ENCODE measurements at places on chromosomes 3 and 15.

- no peak for DNase-seq
Observed at GRCh38 chr15:72998681-72999466, 53.4 kb upstream of the NEO1 start.

DNA sequence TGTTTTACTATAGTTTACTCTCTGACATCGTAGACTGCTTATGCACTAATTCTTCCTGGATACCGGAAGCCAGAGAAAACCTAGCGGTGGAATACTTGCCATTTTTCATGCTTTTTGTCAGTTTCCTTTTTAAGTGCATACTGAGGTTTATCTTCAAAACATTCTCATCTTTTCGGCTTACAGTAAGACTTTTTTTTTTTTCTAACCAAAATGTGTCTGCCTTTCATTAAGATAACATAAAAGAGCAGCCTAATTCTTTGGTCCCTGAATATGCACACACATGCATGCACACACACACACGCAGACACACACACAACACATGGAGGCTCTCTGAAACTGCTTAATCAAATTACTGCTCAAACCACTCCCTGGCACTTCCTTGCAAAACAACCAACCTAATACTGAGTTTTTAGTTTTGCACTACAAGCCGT is 1.3 kb downstream of the ZNF445 start:
- no peak for DNase-seq

GRCh38 chr3:60746695-60747416 is 504.4 kb downstream of the FHIT start:
- DNase-seq = no peak

DNA sequence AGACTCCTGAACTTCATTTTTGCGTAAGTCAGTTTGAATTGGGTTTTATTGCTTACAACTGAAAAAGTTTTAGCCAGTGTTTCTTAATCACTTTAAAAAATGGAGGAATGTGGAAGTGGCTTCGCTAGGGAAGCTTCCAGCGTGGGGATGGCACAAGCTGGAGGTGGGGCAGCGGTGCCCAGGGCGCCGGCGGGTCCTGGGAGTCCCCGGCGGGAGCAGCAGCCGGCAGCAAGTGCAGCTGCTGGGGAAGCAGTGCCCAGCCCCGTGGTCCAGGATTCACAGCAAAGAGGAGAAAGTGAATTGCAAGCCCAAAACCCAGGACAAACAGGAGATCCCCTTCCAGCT is 301.8 kb upstream of the PROK2 start:
- no peak for DNase-seq

DNA sequence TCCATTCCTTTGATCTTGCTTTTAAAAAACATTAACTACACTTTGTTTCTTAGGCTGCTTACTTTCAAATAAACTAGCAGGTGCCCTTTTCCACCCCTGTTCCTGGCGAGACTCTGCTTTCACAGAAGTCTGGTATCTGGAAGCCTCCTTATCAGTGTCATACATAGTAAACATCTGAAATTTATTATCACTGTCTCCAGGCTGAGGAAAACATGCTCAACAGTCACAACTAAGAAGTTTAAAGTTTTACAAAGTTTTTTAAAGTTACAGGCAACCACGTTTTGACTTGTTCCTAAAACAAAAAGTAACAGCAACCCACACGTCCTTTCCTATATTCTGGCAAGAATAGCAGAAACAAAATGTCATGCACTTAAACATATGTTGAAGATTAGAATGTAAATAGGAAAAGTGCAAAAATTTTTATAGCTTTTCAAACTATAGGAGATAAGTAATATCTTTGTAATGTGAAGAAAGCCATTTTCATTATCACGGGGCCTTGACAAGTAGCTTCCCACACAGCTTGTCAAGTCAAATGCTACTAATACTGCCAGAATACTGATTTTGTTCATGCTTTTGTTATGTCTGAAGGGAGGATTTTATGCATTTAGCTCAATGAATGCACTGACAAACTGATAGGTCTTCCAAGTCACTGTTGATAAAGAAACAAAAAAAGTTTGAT is 275.2 kb upstream of the KCNMB2 start:
- DNase-seq = no peak

- DNase-seq = no peak
Observed at GRCh38 chr15:39556461-39556860, 24.4 kb upstream of the THBS1 start.

DNA sequence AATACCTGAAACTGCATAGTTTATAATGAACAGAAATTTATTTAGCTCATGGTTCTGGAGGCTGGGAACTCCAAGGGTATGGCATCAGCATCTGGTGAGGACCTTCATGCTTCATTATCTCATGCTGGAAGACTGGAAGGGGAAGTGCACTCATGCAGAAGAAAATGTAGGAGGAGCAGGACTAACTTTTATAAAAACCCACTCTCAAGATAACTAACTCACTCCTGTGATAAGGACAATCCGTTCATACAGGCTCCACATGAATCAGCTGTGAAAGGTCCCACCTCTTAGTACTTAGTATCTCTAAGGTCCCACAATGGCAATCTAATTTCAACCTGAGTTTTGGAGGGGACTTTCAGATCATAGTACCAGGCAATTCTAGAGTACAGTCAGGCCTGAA is 33.6 kb upstream of the APH1B start:
- DNase-seq = no peak

DNA sequence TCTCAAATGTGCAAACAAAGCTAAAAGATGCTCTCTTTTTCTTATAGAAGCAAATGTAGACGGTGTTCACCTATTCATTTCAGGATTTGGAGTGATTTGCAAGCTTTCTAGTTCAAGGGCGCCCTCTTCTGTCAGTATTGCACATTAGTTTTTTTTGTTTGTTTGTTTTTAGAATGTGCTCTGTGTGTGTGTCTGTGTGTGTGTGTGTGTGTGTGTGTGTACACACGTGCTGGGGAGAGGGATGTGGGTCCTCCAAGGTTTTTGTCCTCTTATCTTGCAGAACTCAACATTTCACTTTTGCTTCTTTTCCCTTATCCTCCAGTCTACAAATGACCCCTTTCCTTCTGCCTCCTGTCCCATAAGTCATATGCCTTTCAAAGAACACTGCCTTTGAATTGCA is 23.5 kb downstream of the DNAH1 start:
- peak; percentile 72 for DNase-seq

DNA sequence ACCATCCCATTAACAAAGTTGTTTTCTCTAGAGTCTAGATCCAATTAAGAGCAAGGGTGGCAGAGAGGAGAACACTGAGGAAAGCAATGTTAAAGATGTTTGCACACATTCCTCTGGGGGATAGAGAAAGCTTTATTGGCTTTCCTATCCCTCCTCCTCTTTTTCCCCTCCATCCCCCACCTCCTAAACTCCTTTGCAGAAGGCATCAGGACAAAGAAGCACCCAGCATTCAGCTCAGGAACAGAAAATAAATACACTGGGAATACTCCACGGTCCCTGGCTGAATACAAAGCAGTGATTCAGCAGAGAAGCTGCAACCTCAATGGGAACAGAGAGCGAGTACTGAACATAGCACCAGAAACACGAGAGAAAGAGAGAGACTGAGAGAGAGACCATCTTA is 21.9 kb downstream of the LSAMP start:
- peak; percentile 80 for DNase-seq

- DNase-seq = no peak
Observed at GRCh38 chr3:4821975-4822374, 157.3 kb upstream of the BHLHE40 start.

DNA sequence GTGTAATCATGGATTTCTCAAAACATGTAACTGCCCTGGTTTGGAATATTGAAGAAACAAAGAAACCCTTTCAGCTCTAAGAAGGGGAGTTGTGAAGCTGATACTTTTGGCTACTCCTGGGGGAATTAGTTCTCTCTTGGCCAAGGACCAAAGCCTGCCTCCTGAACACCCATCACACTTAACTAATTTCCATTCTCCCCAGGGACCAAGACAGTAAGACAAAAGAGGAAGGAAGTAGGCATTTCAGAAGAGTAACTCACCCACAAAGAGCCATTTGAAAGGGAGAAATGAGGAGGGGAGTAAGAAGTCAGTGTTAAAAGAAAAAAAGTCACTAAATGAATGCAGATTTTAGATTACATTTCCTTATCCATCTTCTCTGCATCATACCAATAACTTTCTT is 328.0 kb upstream of the SOX2 start:
- DNase-seq = no peak

DNA sequence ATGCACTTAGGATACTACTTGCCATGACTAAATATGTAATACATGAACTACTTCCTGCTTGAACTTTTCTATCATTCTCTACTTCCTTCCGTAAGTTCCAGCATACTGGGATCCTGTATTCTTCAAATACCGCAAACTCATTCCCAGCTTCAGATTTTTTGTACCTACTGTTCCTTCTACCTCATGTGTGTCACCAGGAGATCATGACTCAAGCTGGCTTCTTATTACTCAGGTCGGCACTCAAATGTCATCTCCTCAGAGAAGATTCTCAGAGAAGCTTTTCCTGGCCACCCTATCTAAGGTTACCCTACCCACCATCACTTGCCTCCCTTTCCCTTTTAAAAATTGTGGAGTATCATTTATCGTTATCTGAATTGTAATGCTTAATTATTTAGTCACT is 66.7 kb downstream of the RFX7 start:
- peak; percentile 10 for DNase-seq

GRCh38 chr3:14391033-14391432 is 11.4 kb upstream of the SLC6A6 start:
- DNase-seq = peak; percentile 72

GRCh38 chr3:8001712-8002111 is 499.9 kb upstream of the LMCD1 start:
- DNase-seq = no peak

DNA sequence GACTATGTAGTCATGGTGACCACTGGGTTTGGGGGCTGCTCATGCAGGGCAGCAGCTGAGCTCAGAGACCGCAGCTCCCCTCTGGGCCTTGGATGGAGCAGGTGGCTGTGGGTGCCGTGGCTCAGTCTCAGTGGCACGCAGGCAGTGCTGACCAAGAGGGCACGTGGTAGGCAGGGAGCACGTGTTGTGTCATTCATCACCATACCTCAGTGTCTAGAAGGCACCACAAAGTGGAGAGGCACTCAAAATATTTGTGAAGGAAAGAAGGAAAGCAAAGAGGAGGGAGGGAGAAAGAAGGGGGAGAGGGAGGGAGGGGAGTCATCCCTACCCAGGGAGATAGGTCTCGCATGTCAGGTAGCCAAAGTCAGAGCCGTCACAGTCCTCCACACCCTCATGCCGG is 26.1 kb downstream of the EAF1 start:
- DNase-seq = no peak

GRCh38 chr15:98616397-98616796 is 31.9 kb upstream of the IGF1R start:
- DNase-seq = no peak

GRCh38 chr15:42031198-42031915 is 10.5 kb upstream of the PLA2G4E start:
- DNase-seq = no peak

DNA sequence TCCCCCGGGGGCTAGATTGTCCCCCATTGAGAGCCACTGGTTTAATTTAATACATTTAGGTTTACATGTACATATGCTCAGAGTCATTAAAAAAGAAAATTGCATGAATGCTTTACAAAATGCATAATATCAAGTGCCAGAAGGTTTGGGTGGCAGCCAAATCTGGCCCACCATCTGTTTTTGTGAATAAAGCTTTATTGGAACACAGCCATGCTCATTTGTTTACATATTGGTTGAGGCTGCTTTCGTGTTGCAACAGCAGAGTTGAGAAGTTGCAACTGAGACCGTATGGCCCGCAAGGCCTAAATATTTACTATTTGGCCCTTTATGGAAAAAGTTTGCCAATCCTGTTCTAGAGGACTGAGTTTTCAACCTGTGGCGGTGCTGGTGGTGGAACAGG is 32.1 kb upstream of the RGMA start:
- DNase-seq = no peak

DNA sequence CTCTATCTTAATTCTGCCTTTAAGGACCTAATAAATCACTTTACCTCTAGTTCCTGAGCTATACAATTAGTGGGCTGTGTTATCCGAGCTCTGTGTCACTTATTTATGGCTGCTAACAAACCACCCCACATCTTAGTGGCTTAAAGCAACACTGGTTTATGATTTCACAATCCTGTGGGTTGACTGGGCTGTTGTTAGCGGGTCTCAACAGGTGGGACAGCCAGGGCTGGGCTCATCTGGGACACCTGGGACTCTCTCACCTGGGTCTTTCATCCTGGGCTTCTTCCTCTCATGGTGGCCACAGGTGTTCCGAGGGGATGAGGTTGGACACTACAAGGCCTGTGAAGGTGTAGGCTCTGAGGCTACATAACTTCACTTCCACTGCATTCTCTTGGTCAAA is 35.8 kb upstream of the CHST2 start:
- no peak for DNase-seq

- DNase-seq = no peak
Observed at GRCh38 chr15:60508442-60508841, 29.5 kb upstream of the ICE2 start.

- DNase-seq = no peak
Observed at GRCh38 chr3:36538136-36538749, 157.9 kb downstream of the STAC start.

GRCh38 chr15:101024073-101024695 is 105.0 kb downstream of the LRRK1 start:
- DNase-seq = no peak

DNA sequence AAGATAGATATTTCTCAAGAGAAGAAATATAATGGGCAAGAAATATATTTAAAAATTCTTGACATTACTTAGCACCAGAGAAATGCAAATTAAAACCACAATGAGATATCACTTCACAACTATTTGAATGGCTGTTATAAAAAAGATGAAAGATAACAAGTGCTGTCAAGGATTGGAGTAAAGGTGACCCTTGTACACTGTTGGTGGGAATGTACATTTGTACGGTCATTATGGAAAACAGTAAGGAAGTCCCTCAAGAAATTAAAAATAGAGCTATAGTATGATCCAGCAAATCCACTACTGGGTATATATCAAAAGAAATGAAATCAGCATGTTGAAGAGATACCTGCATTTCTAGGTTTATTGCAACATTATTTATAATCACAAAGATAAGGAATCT is 326.4 kb downstream of the GBE1 start:
- DNase-seq = no peak

DNA sequence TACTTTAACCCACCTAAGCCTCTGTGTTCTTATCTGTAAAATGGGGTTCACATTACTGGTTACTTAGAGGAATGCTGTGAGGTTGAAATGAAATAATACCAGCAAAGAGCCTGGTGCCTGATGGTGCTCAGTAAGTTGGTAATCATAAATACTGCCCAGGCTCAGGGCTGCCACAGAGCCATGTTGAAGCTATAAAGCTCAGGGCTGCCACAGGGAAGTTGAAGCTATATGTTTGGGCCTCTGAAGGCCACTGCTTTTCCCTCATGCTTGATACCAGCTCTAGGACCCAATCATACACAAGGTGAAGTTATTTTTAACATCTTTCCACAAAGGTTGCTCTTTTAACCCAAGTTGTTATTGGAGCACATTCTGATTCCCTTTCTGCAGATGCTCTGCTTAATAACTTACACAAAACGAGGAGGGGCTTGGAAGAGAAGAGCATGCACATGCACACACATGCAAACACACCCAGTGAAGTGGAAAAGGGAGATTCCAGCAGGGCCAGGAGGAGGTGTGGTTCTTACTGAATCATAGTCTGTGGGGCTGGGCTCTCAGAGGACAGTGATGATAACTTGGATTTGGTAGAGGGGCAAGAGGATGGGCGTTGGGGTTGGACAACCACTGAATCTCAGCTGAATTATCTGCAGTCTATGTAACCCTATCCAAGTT is 17.4 kb downstream of the PARP14 start:
- no peak for DNase-seq

GRCh38 chr3:153855772-153856171 is 265.4 kb upstream of the ARHGEF26 start:
- DNase-seq = no peak

- no peak for DNase-seq
Observed at GRCh38 chr3:42756681-42757213, 16.3 kb downstream of the CCDC13 start.

Data from DMS53 (cell line).